Ureter (tissue), 1 donor: ENCODE measurements at places on chromosomes 16 and 17. TPM values are rescaled to one million over a fixed set of nuclear protein-coding genes. Genes with fewer than 3 reads are reported as not detected.

DNA sequence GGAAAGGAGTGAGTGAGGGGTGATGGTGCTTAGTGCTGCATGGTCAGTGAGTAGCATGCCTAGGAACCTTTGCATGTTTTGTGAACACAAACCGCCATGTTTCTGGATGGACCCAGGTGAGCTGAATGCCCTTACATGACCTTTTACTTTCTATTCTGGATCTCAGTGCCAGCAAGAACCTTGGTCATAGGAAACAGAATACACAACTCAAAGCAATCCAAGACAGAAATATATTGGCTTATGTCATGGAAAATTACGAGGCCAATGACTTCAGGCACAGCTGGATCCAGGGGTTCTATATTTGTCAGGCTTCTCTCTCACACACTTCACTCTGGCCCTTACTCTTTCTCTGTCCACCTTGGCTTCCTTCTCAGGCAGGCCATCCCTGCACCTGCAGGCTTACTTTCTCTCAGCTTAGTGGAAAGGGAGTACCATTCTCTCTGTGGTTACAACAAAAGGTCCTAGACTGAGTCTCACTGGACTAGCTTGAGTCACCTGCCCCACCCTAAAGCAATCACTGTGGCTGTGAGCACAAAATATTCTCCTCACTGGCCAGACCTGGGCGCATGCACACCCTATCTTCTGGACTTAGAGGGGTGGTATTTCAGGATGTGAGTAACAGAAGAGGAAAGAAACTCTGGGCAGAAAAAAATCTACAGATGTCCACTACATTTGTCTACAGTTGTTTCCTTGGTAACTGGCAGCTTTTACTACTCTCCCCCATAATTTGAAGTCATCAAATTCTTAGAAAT, 20.4 kb upstream of the CPNE2 start:
- DNase-seq: no peak

DNA sequence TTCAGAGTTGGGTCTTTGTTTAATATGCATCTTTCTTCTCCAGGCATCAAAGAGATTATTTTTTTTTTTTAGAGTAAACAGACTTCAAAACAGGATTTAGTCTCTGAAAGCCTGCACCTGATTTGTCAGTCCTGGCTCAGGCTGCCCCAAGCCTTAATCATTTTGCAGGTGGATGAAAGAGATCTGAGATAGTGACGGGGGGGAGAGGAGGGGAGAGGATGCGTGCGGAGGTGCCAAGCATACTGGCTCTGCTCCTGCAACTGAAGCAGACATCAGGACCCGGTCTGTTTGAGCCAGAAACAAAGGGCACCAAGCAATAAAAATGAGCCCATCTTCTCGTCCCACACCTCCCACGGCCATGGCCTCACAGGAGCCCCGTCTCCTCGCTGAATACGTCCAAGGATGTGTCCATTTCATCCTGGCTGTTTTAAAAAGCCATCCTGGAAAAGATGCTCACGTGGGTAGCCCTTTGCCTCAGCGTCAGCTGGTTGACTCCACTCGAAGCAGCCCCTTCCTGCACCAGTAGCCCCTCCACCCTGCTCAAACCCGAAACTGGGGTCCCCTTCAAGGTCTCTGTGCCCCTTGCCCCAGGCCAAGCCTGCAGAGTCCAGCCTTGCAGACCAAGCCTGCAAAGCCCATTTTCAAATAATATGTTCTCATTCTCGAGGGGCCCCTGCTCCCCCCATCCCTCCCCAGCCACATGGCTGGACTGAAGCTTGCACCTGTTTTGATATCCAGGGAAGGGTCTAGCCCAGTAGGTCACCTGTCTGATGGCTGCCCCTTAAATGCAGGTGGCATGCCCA, 84.8 kb upstream of the TNRC6C start:
- DNase-seq: no peak

Gene NLGN2
- total RNA-seq: 22.3 TPM

DNA sequence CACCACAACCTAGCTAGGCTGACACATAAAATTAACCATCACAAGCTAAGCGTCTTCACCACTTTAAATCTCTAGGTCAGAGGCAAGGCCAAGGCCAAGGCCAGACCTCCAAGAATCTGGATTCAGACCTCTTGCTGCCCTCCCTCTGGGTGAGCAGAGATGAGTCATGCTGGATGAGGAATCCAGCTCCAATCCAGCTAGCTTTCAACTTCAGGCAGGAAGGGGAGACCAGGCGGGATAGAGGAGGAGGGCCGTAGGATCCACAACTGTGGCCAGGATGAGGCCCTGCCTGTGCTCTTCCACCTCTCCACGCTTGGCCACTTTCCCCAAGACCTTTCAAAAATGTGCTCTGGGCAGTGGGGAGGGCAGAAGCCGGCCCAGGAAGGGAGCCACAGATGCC, 14.7 kb downstream of the LRRC75A start:
- DNase-seq: no peak

GRCh38 chr16:87160701-87161337, 156.4 kb downstream of the C16orf95 start:
- DNase-seq: no peak

Gene KRTAP4-5
- not detected for total RNA-seq

DNA sequence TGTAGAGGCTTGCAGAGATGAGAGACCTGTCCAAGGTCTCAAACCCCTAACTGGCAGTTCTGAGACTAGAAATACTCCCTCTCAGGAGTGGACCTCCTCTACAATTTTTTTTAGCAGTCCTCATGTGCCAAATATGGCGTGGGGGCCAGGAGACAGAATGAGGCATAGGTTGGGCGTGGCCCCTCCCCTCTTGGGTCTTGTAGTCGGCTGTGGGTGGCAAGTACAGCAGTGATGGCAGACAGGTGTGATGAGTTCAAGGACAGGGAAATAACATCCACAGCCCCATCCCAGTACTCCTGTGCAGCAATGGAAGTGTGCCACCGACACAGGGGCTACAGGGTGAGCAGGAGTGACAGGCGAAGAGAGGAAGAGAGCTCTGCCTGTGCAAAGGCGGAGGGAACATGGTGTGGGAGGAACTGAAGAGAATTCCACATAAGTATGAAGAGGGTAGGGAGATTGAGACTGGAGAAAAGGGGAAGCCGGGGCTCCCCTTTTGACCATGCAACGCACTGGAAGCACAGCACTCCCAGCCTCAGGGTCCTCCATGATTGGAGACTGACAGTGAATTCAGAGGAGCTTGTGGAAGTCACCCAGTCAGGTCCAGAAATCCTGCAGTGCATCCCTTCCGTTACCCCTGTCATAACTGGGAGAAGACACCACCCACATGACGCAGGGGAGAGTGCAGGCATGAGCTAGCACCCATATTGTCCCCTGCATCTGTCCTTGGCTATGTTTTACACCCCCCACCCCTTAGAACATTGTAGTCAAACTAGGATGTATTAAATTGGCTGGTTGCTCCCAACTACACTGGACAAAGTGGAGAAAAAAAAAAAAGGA, 14.8 kb upstream of the CETP start:
- no peak for DNase-seq

Gene C1QTNF8
- total RNA-seq: not detected
